Stimulated activated CD8-positive, alpha-beta memory T cell treated with anti-CD3 and anti-CD28 coated beads, Interleukin-4, amount 100 ng/mL, for 1 hour (primary cell): ENCODE measurements at places on chromosomes 4 and X.

- DNase-seq: no peak
These were observed 133.2 kb downstream of the LARP7 start for GRCh38 chr4:112770114-112770513.

GRCh38 chrX:1239681-1240142, 27.3 kb upstream of the CRLF2 start:
- no peak for DNase-seq

GRCh38 chr4:112884406-112884805, 165.0 kb upstream of the ANK2 start:
- DNase-seq: no peak

DNA sequence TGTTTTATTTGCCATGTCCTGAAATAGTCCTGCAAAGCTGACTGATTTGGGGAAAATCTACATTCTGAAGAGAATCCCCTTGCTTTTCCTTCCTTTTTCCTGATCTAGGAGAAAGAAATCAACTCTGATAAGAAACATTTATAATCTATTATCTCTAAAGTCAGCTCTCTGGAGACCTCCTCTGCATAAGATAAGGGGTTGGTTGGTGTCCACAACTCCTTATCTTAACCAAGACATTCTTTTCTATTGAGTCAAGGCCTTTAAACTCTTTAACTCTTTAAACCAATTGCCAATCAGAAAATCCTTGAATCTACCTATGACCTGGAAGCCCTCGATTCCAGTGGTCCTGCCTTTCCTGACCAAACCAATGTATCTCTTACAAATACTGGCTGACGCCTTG, 373.6 kb upstream of the RASGEF1B start:
- no peak for DNase-seq

DNA sequence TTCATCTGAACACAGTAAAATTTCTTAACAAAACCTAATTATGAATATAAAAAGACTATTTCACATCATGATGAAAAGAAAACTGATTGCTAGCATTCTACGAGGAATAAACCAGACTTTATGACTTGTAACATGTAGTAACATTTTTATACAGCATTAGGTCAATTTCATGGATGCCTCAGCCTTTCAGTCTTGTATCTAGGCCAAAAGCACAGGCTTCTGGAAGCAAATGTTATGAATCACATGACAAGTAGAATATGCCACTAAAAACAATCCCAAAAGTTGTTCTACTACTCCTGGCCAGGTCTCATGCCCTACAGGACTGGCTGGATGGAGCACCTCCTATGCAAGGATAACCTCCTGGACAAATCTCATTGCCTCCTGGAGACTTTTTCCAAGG, 101.2 kb downstream of the ARHGAP6 start:
- no peak for DNase-seq

- no peak for DNase-seq
These were observed 179.1 kb upstream of the ANXA3 start for GRCh38 chr4:78372355-78372988.

GRCh38 chr4:153822316-153822715, 33.4 kb upstream of the SFRP2 start:
- DNase-seq: no peak

DNA sequence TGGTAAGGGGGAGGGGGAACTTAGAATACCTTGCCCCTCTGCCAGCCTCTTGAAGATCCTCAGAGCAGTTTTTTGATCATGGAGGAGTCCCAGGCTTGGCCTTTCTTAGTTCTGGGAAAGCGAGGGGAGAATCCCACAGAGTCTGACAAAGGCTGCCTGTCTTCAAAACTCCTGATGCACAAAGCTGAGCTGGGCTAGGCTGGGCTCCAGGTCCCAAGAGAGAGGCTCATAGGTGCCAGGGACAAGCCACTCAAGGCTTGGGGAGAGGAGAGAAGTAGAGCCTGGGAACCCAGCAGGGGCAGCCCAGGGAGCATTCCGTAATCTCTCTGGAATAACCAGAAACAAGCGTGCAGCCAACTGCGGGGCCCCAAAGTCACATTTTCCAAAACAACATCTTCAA, 37.0 kb upstream of the MTM1 start:
- no peak for DNase-seq

DNA sequence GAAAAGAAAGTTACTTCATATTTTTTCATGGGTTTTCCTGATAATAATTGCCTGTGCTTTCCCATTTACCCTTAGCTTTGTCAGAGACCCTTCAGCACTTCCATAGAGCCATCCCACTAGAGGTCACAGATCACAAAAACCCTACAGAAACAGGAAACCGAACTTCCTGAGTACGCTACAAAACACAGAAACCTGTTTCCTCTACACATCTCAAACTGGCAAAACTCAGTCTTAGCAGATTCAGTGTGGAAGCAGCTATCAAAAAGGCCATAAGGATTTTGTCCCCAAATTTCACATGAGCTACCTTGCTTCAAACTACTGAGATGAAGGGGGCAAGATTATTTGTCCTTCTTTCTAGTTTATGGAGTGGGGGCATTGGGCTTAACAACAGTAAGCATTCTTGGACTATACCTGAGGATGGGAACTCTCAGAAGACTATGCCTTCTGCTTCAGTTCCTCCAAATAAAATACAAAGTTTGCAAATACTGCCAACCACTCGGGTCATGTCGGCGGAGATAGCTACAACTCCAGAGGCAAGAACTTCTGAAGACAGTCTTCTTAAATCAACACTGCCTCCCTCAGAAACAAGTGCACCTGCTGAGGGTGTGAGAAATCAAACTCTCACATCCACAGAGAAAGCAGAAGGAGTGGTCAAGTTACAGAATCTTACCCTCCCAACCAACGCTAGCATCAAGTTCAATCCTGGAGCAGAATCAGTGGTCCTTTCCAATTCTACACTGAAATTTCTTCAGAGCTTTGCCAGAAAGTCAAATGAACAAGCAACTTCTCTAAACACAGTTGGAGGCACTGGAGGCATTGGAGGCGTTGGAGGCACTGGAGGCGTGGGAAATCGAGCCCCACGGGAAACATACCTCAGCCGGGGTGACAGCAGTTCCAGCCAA, at the start of gene MMRN1:
TSS of gene MMRN1 (plus strand) at position 206 of the 902 bp plus-strand sequence. CDS start at position 324, 118 bp downstream.
- DNase-seq: no peak

GRCh38 chr4:30461218-30461617, 259.0 kb upstream of the PCDH7 start:
- DNase-seq: no peak

GRCh38 chr4:46956451-46956850, 36.9 kb downstream of the GABRA4 start:
- DNase-seq: no peak
